ENCODE measurements at places on chromosomes 12 and 14.

- DNase-seq = peak; percentile 77
These were observed 279.3 kb downstream of the DUSP6 start for GRCh38 chr12:89073027-89073398.

DNA sequence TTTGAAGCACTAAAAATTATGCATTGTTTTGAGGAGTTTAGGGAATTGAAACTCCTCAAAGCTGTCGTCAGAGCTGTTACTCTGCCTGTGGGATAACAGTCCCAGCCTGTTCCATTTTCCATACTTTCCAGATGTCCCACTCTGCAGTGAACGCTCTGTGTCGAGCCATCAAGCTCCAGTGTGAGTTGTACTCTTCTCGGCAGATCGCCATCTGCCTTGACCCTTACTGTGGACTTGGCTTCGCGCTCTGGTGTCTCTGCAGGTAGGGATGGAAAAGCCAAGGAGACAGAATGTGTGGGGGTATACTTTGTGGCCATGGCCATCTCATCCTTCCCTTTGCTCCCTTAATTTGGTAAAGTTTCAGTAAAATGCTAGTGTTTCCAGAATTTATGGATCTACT lies 35.5 kb upstream of the ATF1 start:
- DNase-seq = no peak

DNA sequence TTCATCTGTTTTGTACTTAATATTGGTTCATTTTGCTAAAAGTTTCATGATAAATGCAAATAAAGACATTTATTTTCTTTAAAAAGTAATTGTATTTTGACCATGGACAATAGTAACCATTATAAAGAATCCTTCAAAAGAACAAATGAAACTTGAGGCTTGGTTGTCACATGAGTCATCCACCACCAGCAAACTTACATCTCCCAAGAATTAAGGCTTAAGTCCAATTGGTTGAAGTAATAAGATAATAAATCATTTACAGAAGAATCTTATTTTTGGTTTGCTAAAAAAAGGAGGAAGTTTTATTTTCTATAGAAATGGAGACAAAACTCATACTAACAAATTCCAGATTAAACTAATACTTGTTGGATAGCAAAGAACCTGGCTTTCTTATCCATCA lies 84.8 kb upstream of the KITLG start:
- DNase-seq = no peak

- DNase-seq = no peak
These were observed 840.3 kb downstream of the GALC start for GRCh38 chr14:87152693-87153092.

DNA sequence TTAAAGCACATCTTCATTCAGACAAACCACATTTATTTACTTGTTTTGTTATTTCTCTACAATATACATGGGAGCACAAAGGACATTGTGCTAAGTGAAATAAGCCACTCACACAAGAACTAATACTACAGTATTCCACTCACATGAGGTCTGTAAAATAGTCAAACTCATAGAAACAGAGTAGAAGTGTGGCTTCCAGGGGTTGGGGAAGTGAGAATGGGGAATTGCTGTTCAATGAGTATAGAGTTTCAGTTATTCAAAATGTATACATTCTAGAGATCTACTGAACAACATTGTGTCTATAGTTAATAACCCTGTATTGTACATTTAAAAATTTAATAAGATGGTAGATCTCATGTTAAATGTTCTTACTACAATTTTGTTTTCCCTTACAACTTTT lies 88.8 kb downstream of the ATXN7L3B start:
- DNase-seq = no peak

DNA sequence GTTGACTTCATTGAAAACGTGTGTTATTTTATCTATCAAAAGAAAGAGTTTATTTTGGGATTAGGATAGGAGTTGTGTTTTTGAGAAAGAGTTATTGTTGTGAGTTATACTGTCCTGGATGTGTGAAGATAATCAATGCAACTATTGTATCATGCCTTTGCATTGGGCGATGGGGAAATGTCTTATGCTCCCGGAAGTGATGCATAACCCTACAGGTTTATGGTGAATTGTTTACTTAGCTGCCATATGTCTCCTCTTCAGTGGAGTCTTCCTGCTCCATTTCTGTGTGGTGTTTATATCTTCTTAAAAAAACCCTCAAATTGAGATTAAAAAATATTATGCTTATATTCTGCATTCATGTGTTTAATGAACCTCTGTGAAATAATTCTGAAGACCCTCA lies 6.5 kb downstream of the PDE3A start:
- no peak for DNase-seq

- DNase-seq = no peak
These were observed 33.2 kb downstream of the DUSP6 start for GRCh38 chr12:89319122-89319521.

- no peak for DNase-seq
These were observed 86.9 kb downstream of the STON2 start for GRCh38 chr14:81313200-81313599.

DNA sequence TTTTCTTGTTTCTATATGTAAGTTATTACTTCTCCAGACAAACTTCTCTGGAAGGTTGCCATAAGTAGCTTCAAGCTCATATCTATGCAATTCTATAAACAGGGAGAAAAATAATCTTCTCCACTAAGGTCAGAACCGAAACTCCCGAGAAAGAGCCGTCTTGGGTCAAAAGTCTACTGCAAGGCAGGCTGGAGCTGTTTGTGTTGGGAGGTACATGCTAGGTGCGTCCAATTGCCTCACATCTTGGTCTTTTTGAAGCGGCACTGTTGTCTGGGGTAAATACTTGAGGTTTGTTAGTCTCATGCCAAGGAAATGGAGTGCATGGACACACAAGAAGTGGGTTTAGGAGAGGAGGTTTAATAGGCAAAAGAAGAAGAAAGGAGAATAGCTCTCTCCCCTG lies 674.7 kb upstream of the TMEM132C start:
- no peak for DNase-seq

DNA sequence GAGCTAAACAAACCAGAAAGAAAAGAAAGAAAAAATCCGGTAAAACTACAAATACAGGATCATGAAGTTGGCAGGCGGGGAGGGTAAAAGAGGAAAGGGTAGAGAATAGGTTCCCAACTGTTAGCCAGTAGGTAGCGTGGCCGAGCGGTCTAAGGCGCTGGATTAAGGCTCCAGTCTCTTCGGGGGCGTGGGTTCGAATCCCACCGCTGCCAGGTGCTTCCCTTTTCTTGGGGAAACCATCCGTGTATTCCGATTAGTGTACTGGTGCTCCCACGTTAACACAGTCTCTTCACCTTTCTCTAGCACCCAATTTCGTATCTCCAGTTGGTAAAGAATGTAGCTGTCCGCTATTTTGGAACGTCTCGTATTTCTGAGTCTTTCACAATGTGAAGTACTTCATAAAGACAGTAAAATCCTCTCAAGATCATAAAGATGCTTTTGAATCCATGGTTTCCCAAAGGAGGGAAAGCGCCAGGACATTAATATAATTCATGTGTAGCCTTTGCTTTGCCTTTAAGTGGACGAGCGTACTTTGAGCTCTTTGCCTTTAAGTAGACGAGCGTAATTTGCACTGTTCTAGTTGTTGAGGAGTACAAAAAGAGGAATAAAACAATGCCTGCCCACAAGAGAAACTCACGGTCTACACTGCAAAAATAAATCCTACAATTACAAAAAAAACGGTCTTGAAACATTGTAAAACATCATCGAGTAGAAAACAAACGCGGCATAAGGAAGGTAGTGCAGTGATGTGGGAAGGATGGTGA lies 19.0 kb upstream of the RNASE12 start:
- no peak for DNase-seq
